ENCODE measurements at places on chromosomes 12 and 14. TPM values are rescaled to one million over a fixed set of nuclear protein-coding genes. Genes with fewer than 3 reads are reported as not detected.

OS9 gene
- 202 TPM for total RNA-seq

CPNE8 gene
- 16.5 TPM for total RNA-seq

EGLN3 gene
- total RNA-seq: 6.9 TPM

IFNG-AS1 gene
- not detected for total RNA-seq

PIK3C2G gene
- total RNA-seq: not detected

FLRT2 gene
- total RNA-seq: 84.5 TPM

PLEK2 gene
- 1.2 TPM for total RNA-seq

KRT73 gene
- total RNA-seq: not detected

MRPL42 gene
- total RNA-seq: 23.2 TPM

GRCh38 chr14:78083837-78084236 lies 86.3 kb upstream of the NRXN3 start:
- no peak for DNase-seq

DNA sequence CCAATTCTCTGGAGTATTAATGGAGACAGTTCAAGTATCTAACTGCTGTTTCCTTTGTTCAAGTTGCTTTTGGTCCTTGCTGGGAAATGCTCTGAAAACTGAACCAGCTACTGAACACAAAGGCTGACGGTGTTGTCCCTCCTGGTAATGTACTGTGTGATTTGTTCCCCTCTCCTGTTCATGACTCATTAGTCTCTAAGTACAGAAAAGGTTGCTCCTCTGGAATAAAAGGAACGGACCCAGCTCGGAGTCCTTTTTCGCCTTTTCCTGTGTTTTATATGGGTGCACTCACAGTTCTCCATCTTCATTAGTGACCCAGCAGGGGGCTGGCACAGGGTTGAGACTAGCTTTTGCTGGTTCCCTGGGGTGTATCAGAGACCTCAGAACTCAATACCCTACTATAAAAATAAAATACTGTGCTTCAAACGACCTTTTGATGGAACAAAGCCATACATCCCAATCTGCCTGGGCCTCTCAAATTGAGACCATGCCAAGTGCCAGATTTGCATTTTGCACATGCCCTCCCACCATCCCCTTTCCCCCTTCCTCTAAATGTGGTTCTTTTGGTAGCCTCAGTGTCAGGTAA lies 269.7 kb downstream of the RAD51B start:
- DNase-seq: no peak

GRCh38 chr12:116864371-116865160 lies 16.7 kb downstream of the HRK start:
- no peak for DNase-seq

DNA sequence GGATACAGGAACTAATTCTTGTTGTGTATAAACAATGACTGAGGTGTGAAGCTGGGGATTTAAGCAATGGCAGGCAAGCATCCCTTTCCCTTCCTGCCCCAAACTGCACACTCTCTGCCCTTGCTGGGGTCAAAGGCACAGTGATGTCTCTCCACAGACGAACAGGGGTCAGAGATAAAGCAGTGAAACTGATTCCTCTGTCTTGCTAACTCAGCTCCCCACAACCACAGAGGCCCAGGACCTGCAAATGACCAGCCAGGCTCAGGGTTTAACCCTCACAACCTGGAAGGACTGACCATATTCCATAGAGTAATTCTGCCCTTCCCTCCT lies 67.2 kb downstream of the CCDC88C start:
- no peak for DNase-seq

- no peak for DNase-seq
Measured at GRCh38 chr12:119019166-119019565, 37.8 kb downstream of the SRRM4 start.

- DNase-seq: no peak
Measured at GRCh38 chr12:103422328-103422727, 73.4 kb downstream of the C12orf42 start.

DNA sequence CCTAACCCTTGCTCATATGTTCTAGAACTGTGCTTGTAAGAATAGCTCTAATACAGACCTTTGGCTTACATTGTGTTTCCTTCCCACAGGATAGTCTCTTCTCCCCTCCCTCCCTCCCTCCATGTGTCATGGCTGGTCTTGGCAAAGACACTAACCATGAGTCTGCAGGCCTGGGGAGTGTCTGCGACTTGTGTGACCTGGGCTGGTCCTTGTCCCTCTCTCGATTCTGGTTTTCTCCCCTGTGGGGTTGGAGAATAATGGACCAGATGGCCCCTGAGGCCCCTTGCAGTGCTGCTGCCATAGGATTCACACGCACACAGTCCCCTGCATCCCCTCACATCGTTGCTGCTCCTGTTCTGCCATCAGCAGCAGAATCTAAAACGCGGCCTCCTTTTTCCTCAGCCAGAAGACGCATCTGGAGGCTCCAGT lies 30.3 kb downstream of the DEGS2 start:
- DNase-seq: no peak

DNA sequence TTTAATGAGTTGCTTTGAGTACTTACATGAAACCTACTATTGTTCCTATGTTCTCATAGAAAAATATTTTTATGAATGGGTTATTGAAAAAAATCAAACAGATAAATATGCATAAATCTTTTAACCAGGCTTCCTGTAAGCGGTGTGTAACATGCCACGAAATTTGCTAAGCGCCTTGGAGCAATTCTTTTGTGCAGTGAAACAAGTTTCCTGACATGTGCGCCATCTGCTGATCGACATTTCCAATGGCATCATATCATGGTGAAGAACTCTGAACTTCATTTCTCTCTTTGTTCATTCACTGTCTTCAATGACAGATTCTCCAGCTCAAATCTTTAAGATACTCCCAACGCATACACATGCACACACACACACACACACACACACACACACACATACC lies 145.6 kb upstream of the NAV3 start:
- peak; percentile 40 for DNase-seq

DNA sequence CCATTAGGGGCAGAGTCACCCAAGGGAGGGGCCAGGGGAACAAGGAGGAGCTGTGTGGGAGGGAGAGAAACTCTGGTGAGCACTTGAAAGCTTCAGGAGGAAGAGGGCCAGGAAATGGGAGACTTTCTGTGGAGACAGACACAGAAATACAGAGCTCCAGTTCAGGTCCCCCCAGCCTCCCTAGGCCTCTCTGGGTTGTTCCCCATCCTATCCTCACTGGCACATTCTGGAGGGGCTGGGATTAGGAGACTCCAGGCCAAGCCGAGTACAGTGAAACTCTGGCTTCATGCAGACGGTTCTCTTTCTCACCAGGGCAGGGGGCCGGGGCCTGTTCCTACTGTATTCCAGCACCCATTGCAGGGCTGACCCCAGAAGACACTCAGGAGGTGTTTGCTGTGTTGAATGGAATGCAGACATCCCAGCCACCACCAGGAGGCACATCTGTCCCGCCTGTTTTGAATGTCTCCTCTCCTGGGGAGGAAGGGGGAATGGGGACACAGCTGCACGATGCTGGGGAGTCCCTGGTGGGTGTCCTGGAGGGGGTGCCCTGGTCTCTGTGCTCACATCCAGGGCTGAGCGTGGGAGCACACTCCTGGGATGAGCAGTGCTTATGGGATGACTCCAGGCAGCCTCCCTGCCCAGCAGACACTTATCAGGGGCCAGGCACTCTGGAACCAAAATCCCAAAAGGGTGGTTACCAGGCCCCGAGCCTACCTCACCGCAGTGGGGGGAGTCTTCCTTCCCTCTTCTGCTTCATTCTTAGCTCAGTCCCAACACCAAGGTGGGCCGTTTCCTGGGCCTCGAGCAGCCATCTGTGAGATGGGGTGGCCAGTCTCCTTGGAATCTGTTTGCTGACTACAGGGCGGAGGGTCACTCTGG lies 5.5 kb upstream of the KRT84 start:
- no peak for DNase-seq

GRCh38 chr12:109305547-109305946 lies 3.5 kb downstream of the FOXN4 start:
- no peak for DNase-seq

- DNase-seq: peak; percentile 27
Measured at GRCh38 chr12:29552324-29552927, 54.9 kb upstream of the OVCH1 start.

DNA sequence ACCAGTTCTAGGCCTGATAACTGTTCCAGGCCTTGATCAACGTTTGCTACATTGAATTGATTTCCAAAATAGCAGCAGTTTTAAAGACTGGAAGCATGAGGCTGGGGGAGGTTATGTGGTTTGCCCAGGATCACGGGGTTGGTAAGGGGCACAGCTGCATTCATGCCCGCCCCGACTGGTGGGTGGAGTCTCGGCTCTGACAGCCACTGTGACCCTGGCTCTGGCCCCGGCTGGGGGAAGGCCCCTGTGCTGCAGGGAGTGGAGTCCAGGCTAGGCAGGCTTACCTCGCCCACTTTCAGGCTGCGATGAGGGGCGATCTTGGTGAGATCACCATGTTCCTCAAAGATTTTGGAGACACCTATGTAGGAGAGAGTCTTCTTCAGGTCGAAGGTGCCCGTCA lies 13.3 kb upstream of the SERPINA9 start:
- no peak for DNase-seq

DNA sequence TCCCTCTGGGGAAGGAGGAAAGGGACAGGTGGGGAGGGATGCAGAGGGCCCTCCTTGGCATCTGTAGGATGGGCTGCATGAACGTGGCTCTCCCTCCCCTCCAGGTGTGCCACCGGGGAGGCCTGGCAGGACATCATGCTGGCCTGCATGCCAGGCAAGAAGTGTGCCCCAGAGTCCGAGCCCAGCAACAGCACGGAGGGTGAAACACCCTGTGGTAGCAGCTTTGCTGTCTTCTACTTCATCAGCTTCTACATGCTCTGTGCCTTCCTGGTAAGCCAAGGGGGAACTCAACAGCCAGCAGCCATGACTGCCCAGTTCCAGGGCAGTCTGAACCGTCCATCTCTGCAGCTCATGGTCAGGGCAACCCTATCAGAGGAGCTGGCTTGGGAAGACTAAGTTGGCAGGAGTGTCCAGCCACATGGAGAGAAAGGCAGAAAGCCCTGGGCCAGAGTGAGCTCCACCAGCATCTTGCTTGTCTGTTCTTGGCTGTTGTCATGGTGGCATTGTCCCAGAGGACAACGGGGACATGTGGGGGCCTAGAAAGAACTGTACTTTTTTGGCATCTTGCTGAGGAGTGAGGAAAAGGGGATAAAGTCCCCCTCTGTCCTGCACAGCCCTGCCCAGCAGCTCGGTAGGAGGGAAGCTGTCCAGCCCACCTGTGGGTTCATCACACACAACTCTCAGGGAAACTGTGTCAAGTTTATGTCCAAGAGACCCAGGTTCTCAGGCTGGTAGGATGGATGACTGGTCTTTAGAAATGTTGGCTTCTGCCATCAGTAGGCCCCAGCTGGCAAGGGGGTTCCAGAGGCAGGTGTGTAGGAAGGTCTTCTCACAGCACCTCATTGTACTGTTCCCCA lies 129.8 kb upstream of the FKBP4 start:
- DNase-seq: no peak

DNA sequence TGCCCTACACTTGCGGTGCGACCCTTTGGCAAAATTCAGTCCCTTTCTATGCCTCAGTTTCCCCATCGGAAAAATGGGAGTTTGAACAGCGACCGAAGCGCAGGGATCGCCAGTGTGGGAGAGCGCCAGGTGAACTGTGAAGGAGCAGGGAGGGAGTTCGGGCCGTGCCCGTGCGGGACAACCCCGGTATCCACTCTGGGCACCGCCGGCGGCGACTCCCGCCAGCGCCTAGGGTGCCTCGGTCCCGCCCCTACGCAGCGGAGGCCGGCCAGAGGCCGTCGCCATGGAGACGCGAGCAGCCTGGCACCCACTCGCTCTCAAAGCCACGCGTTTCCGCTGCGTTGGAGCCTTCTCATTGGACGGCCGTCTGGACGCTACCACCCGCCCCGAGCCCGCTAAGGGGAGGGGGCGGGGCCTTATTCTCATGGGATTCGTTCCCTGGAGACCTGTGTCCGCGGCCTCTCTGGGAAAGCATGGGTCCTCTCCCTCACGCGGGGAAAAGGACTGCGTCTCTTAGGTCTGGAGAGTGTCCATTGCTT lies 729 bp upstream of the MLEC start:
- DNase-seq: peak; percentile 92

- DNase-seq: no peak
Measured at GRCh38 chr12:19200261-19200660, 70.7 kb downstream of the PLEKHA5 start.

Measured in tibial nerve (tissue), 4 donors.